ENCODE measurements at places on chromosomes 7 and 10.
A peak's percentile ranks its signal among the peaks of the same experiment; 100 is the strongest.

- no peak for DNase-seq
These were observed 29.4 kb downstream of the WDFY4 start for GRCh38 chr10:48714088-48714487.

DNA sequence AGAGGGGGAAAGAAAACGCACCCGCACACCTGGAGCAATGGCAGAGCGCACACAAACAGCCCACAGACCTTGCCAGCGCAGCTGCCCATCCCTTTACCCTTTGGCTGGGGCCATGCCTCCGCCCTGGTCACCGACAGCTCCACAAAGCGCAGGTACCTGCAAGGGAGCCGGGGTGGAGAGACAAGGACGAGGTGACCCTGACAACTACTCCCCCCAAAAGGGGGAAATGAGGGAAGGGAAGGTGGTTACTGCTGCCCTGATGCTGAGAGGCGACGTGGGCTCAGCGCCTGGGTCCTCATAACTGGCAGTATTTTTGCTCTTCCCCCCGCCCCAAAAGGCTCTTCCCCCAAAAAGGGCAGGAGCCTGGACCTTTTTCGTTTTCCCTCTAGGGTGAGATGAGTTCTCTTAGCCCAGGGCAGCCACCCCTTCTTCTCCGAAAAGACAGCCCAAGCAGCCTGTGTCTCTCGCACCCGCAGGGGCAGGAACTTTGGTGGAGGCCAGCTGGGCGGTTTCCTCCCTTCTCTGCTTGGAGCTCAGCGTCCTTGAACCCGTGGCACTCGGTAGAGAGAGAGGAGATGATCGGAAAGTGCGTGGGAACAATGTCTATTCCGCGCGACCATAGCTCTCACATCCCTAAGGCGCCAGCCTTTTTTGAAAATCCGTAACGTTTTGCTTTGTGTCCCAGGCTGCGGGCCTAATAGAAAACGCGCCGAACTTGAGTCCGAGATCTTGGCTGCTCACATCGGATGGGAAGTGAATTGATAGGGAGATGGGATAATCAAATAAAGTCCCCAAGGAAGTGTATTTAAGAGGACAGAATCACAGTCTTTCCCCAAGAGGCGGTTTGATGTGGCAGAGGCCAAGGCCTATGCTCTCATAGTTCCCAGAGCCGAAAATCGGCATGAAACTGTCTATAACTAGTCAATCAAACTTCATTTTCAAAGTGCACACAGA, 1.0 kb downstream of the NKX2-3 start:
- no peak for DNase-seq

DNA sequence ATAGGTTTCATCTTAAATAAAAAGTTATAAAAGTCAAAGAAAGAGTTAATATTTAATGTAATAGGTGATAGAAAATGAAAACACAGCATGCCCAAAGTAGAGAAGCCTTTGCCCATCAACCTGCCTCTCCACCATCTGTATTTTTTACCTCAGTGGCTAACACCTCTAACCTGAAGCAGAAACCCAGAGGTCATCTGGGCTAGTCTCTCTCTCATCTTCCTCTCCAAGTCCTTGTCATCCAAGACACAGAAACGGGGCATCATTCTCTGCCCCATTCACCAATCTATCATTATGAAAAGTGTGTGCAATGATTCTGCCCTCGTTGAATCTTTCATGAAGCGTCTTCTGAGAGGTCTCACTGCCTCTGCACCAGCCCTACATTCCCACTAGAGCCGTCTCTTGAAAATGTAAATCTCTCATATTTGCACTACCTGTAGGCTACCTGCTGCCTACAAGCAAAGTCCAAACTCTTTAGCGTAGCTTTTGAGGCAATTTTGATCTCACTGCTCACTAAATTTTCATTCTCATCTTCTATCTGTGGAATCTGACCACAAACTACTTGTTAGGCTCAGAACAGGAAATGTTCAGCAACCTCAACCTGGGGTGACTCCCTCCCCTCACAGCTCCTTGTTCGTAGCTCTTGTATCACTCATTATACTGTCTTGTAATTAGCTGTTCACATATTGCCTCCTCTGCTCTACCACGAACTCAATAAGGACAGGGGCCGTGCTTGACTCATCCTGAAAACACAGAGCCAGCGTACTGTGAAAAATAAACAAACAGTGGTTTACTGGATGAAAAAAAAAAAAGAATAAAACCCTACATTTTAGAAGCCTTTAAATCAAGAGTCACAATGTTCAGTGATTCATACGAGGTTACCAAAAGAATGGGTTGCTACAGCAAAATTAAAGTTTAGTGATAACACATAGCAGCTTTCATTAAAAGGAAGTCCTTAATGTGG, 83.1 kb downstream of the CTNNA3 start:
- DNase-seq: no peak

DNA sequence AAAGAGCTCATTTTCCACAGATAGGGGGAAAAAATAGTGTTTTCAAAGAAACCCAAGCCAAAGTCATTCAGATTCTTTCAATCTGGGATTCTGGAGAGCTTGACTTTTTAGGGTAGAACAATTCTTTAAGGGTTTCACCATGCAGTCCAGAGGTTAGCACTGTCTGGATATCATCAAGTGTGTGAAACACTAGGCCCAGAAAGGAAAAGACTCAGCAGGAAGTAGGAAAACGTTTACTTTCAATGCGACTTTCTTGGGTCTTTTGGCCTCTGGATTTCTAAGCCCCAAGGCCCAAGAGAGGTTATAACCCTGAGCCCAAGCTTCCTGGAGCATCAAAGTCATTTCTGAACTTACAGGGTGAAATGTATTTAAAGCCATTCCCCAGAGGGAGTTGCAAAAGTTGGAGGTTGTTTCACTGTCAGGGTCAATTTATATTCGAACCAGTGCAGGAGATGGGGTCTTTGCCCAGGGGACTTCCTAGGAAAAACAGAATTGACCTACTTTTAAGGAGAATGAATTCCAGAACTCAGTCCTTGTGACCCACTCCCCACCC, 158.0 kb downstream of the C7orf25 start:
- no peak for DNase-seq

- no peak for DNase-seq
These were observed 124.7 kb upstream of the CTBP2 start for GRCh38 chr10:125284875-125285597.

GRCh38 chr7:268991-269390, 21.0 kb upstream of the FOXL3 start:
- DNase-seq: no peak

- no peak for DNase-seq
These were observed 79.4 kb upstream of the PRR15 start for GRCh38 chr7:29484280-29484679.

DNA sequence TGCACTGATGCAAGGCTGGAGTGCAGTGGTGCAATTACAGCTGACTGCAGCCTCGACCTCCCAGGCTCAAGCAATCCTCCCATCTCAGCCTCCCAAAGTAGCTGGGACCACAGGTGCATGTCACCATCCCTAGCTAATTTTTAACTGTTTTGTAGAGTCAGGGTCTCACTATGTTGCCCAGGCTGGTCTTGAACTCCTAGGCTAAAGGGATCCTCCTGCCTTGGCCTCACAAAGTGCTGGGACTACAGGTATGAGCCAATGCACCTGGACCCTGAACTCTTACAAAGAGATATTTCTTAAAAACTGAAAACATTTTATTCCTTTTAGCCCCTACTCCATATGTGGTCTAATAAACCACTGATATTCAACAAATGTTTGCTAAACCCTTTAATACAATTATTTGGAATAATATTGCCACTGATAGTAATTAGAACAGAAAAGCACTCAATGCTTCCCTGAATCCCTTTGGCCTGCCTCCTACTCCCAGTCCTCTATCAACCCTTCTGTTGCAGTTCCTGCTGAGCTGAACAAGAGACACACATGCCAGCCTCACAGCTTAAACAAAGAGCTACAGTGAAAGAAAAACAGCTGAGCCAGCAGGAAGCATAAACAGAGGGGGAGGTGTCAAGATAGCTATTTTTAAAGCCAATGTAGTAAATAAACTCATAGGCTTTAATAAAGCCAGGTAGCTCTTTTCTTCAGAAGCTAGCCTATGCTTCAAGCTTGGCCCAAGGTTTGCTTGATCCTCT, 7.0 kb upstream of the GNAI1 start:
- no peak for DNase-seq

DNA sequence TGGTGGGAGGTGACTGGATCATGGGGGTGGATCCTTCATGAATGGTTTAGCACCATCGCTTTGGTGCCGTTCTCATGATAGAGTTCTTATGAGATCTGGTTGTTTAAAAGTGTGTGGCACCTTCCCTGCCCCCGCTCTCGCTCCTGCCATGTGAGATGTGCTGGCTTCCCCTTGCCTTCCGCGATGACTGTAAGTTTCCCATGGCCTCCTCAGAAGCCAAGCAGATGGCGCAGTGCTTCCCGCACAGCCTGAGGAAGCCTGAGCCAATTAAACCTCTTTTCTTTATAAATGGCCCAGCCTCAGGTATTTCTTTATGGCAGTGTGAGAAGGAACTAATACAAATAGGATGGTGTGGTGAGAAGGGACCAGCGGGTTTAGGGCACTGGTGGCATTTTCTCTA, 243.3 kb upstream of the CELF2 start:
- DNase-seq: no peak

GRCh38 chr7:78562191-78562590, 763.6 kb downstream of the PHTF2 start:
- no peak for DNase-seq

DNA sequence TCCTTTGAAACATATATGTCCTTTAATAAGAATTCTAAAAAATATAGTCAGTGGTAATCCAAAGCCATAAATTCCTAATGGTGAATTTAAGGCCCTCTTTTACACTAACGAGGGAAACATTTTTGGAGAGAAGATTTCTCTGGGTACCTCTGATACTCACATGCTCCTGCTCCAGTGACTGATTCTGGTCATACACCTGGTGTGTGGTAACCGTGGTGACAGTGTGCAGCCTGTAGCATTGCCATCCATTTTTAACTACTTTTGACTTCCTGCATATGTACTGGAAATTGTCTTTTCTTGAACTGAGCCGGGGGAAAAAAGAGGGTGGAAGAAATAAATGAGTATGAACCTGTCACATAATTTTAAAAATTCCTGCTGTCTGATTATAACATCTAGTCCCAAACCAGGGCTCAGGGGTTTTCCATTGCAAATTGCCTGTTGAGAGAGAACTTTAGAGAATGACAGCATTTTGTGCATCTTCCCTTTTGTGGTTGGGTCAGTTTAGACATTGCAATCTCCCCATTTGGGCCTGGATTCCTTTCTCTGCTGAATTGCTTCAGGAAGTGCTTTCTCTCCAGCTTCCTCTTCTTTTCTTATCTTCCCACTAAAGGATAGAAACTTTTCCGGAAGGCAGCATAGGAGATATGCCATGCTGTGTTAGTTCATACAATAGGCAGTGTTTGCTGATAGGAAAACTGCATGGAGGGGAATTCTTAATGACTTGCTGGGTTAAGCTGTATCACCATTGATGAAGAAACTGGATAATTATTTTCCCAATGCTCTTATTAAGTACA, 125.5 kb downstream of the GRM3 start:
- no peak for DNase-seq

GRCh38 chr7:142914121-142914520, 19.4 kb downstream of the TRPV5 start:
- DNase-seq: no peak

- DNase-seq: no peak
These were observed 38.1 kb upstream of the ADGRA1 start for GRCh38 chr10:133049639-133050038.

DNA sequence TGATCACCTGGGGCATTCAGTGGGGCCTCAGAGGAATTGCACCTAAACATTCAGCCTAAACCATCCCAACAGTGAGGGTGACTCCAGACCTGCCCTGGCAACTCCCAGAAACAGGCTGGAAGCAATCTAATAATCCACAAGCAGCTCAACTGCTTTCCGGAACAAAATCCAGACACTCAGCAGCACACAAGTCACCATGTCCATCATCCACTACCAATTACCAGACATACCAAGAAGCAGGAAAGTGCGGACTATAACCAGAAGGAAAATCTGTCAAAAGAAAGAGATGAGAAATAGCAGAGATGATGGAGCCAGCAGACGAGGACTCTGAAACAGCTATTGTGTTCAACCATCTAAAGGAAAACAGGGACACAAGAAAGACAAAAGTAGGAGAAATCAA, 342.6 kb upstream of the ZMIZ1 start:
- no peak for DNase-seq

GRCh38 chr10:688312-689120, 952 bp downstream of the DIP2C start:
- DNase-seq: peak; percentile 43

- DNase-seq: no peak
These were observed 55.9 kb downstream of the DLD start for GRCh38 chr7:107946881-107947280.

DNA sequence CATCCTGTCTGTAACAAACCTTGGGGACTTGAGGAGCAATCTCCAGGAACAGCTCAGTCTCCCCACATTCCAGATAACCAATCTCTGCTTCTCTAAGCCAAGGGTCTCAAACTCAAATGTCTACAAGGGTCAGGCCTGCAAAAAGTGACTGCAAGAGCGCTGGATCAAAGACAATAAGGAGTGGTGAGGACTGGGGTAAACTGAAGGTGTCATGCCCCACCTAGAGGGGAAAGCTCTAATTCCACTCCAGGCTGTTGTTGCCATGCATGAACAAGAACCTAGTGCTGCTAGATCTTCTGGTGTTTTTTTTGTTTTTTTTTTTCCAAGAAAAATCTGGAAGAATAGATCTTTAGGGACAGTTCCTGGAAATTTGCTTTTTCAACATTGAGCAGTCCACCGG, 117.9 kb upstream of the MACROH2A2 start:
- no peak for DNase-seq

- peak; percentile 85 for DNase-seq
These were observed 324.8 kb downstream of the SFMBT2 start for GRCh38 chr10:7085913-7086589.

Data from foreskin fibroblast (primary cell).